GM12864 (cell line): ENCODE measurements at places on chromosomes 12 and 14.

DNA sequence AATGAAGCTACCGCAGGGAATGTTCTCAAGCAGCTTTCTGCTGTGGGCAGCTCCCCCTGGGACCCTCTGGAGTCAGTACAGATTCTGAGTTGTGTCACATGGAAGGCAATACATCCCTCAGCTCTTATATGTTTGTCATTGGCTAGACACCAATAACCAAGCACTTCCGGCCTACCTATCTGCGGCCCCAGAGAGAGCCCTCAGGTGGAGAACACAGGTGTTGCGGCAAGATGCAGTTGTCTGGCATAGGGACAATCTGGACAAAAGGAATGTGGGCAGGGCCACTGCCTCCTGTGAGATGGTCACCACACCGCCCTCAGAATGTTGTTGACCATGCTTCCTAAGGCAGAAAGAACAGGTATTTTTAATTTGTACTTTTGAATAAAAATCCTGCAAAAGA is 118.7 kb downstream of the BRMS1L start:
- no peak for DNase-seq

GRCh38 chr14:68733086-68733914 is 59.6 kb downstream of the ZFP36L1 start:
- DNase-seq, result no peak

DNA sequence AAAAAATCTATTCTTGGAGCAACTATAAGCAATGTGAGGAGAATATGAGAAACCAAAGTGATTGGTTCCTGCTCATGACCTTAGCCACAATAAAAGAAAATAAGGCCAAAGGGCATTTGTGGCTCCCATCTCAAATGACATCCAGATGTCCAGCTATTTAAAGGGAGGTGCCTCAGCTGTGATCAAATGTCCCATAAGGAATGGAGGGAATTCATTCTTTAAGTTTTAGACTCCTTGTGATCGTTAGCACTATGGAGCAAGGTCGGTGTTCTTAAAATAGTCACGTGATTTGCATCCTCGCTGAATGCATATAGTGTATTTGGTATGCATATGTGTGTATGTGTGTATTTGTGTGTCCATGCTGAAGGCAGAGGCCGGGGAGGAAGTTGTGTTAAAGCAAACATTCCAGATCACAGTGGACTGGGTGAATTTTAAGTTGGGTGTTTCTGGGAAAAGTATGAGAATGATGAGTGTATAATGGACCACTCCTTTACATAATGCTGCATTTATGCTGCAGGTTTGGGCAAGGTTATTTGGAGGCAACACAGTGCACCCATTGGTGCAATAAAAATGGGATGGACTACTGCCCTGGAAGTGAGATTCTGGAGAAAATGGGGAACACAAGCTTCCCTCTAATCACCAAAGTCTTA is 5.6 kb upstream of the E2F7 start:
- DNase-seq, result no peak

DNA sequence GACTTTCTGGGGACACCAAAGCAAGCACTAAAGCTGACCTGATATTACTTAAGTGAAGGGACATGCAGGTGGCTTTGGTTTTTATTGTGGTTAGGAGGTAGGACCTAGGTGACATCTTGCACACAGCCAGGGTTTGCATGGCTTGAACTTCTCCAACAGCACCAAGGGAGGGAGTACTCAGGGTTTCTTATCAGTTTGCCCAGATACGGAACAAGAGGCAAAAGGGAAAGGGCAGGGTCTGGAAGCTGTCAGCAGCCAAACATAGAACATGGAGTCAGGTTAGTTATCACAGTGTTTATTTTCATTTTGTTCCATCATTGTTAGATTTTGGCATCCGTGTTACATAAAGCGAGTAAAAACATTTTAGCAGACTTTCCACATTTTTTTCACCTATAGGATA is 186.3 kb upstream of the CLEC14A start:
- DNase-seq, result no peak

GRCh38 chr14:102659797-102660196 is 67.3 kb downstream of the RCOR1 start:
- DNase-seq, result no peak

DNA sequence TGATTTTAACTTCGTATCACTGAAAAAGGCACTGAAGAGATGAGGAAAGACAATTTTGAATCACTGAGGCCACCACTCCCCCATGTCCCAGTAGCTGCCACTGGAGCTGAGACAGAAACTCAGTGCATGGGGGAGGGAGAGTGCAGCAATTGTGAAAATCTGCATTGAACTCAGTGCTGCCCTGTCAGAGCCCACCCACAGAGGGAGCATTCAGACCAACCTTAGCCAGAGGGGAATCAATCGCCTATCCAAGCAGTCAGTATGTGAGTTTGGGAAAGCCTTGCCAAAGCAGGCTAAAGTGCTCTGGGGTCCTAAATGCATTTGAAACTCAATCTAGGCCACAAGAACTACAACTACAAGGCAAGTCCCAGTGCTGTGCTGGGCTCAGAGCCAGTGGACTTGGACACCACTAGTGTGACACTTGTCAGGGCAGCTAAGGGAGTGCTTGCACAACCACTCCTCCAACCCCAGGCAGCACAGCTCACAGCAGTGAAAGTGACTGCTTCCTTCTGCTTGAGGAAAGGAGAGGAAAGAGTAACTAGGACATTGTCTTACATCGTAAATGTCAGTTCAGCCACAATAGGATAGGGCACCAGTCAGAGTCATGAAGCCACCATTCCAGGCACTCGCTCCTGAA is 13.3 kb downstream of the RNASE3 start:
- no peak for DNase-seq
